Stimulated activated CD4-positive, alpha-beta T cell treated with anti-CD3 and anti-CD28 coated beads, Interleukin-1b, Interleukin-23, amount 100 ng/mL, for 48 hours (primary cell): ENCODE measurements at places on chromosomes 4 and X.
A peak's percentile ranks its signal among the peaks of the same experiment; 100 is the strongest.

DNA sequence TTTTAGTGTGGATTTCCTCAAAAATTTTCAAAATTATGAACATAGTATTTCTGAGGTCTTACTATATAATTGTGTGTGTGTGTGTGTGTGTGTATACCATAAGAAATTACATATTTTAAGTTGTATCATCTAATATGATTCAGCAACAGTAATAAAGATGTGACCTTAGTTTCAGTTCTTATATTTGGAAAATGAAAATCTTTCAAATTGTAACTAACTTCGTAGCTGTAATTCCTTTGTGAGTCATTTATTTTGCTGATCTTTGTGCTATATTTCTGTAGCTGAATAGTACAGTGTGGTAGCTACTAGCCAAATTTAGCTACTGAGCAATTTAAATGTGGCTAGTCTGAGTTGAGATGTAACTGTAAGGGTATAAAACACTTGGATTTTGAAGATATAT lies 116.4 kb downstream of the RAP1GDS1 start:
- DNase-seq: no peak

DNA sequence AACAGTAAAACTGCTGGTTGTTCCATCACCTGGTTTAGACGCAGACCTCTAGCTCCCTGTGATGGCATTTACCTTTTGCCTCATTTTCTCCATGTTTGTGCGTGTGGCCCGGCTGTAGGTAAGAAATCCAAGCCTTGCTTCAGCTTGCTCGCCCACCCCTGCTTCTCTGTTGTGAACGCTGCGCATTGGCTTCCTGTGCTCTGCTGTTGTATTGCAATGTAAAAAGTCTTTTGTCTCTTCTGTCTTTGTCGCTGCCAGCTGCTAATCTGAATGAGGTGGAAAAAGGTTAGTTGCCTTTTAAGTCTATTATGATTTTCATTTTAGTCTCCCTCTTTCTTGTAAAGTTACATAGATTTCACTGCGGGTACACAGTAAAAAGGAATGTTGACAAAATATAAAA lies 127.3 kb upstream of the PACRGL start:
- DNase-seq: no peak

GRCh38 chr4:114694770-114695169 lies 96.2 kb downstream of the UGT8 start:
- DNase-seq: no peak

GRCh38 chr4:181890911-181891310 lies 352.3 kb upstream of the TENM3 start:
- DNase-seq: no peak

DNA sequence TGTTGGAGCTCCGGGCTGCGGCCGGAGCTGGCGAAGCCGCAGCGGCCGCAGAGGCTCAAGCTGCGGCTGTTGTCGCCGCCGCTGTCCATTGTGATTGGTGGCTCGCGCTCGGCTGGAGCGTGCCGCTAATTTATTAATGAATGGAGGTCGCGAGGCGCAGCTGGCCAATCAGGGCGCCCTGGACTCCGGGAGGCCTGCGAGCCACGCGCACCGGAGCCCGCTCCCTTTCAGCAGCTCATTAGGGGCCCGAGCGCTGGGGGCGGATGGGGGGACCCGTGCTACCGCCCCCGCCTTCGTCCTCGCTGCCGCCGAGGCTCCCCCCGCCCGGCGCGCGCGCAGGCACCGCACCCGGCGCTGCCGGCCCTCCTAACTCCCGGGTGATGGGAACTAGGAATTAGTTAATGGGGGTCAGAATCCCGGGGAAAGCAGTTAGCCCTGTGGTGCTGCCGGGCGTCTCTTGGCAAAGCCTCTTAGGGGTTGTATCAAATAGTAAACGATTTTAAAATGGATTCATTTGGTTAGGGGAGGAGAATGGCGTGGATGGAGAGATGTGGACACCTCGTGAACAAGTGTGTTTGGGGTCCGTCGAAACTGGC lies 589 bp upstream of the NEUROG2 start:
- no peak for DNase-seq

- DNase-seq: peak; percentile 52
These were observed 108.8 kb downstream of the ZNF827 start for GRCh38 chr4:145829629-145830395.

GRCh38 chr4:83231620-83232076 lies 53.0 kb downstream of the COQ2 start:
- DNase-seq: peak; percentile 32

- DNase-seq: no peak
These were observed 194.6 kb upstream of the RBPJ start for GRCh38 chr4:26126143-26126718.

GRCh38 chr4:2305766-2306501 lies 44.0 kb upstream of the MXD4 start:
- no peak for DNase-seq

GRCh38 chr4:109996526-109996925 lies 83.8 kb downstream of the EGF start:
- no peak for DNase-seq

- no peak for DNase-seq
These were observed 39.8 kb upstream of the TCEAL2 start for GRCh38 chrX:102085706-102086105.

GRCh38 chrX:55026143-55026542 lies 4.6 kb downstream of the ALAS2 start:
- no peak for DNase-seq

GRCh38 chr4:152462047-152462446 lies 73.8 kb downstream of the FBXW7 start:
- no peak for DNase-seq

DNA sequence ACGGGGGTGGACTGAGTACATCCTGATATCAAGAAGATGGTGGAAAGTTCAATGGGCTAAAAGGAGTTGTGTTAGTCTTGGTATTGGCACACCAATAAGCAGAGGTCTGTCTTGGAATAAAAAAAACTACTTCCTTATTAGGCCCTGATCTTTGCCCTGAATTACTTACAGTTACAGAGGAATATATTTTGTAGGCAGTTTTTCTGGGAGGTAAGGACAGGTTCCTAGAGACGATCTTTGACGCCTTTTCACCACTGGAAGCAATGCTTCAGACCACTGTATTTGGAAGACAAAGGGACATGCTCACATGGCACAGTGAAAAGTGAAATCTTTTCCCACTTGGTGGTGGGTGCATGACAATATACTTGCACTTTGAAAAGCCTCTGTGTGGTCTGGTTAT lies 618 bp upstream of the XK start:
- no peak for DNase-seq

GRCh38 chr4:155094201-155094820 lies 114.1 kb upstream of the NPY2R start:
- DNase-seq: no peak

- DNase-seq: no peak
These were observed 91.7 kb downstream of the RFC1 start for GRCh38 chr4:39274503-39274902.

DNA sequence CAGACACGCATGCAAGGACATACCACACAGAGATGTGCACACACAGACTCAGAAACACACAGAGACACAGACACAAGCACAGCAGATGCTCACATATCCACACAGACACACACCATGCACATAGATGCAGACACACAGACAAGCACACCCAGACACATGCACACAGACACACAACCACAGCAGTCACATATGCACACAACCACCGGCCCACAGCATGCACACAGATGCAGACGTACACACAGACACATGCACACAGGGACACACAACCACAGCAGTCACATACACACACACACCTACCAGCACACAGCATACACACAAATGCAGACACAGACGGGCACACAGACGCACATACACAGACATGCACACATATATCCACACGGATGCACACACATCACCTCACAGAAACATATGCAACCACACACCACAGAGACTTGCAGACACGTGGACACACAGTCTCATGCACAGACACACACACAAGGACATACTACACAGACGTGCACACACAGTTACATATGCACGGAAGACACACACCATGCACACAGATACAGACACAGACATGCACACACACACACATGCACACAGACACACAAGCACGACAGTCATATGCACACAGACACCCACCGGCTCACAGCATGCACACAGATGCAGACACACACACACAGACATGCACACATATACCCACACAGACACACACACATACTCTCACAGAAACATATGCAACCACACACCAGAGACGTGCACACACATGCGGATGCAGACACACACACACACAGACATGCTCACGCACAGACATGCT lies 25.2 kb upstream of the SLC25A6 start:
- no peak for DNase-seq

DNA sequence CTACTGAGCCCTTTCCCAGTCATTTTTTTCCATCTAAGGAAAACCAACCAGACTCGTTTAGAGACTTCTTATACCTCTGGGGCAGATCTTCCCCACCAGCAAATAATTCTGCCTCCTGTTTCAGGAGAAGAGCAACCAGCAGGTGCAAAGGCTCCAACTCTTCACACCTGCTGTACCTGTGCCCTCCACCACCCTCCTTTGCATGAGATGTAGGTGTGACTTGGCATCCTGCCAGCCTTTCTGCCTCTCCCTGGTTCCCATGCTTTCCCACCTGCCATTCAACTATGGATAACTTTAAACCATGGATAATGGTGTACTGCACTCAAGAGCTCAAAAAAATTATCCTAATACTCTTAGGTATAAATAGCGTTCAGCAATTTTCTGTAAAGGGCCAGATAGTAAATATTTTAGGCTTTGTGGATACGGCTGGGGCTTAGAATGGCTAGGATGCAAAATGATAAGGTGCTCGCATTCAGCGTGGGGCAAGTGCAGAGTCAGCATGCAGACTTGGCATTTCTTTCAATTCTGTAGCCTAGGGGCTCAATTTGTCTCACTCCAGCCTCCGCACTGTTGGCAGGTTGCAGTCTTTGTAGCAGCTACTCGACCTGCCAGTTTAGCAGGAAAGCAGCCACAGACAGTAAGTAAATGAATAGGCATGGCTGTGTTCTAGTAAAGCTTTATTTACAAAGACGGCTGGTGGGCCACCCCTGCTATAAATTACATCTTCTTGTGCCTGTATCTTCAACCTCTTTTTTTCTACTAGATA lies 79.8 kb downstream of the HCCS start:
- no peak for DNase-seq

GRCh38 chrX:136130931-136131833 lies 16.2 kb upstream of the FHL1 start:
- DNase-seq: peak; percentile 14

DNA sequence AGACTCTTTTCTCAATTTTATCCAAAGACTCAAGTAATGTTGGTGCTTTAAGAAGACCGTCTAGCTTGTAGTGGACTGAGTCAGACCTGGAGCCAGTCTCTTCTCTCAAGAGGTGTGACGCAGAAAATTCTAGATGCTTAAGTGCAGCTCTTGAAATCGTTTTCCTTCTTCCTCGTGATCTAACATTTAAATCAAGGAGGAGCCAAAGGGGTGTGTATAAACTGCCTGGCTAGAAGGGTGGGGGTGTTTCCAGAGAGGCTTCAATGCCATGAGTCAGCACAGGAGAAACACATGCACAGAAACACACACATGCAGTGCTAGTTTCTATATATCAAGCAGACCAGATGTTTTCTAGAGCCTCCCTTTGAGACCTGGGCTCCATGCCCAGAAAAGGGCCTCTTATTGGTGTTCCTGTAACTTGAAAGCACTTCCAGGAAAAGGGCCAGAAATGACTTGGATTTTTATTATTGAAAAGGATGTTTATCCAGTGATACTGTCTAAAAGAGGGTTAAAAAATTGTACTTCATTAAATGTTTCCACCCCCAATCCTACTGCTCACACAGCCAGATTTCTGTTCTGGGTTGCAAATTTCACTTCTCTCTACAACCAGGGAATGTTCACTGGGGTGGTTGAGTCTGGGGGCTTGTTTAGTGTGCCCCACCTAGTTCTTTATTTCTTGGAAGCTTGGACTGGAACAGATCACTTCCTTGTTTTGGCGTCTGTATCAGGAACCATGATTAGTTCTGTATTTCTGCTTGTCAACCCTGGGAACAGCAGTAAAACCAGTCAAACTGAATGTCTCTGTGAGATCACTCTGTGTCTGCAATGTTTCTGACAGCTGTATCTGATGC lies at the start of gene CLIC2:
Gene CLIC2 (minus strand): TSS at position 129 of the 851 bp plus-strand sequence. CDS start 187 bp downstream, outside the sequence.
- DNase-seq: peak; percentile 1

DNA sequence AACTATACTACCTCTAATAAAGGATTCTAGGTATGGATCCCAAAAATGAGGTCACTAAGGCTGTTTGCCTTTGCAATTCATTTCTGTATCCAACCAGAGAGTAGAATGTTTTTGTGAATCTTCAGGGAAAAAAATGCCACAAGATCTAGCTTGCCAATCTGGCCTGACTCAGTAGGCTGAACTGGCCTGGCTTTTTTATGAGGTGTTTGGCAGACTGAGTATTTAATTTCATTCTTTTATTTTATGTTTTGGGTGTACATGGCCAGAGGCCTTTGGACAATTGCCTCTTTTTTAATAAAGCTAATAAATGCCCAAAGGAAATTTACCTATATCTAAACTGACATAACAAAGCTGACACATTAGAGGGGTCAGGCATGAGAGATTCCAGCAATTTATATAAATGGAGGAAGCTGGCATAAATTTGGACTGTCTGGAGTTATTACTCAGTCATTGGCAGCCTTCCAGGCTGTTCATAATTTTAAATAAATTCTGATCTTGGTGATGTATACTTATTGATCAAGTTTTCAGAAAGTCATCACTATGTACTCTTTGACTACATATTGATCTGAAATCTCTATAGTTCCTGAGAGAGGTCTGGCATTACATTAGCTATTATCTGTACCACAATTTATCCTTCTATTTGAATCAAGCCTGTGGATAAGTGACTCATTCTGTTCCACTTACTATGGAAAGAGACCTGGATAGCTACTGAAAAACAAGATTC lies 376.4 kb upstream of the NOCT start:
- no peak for DNase-seq

DNA sequence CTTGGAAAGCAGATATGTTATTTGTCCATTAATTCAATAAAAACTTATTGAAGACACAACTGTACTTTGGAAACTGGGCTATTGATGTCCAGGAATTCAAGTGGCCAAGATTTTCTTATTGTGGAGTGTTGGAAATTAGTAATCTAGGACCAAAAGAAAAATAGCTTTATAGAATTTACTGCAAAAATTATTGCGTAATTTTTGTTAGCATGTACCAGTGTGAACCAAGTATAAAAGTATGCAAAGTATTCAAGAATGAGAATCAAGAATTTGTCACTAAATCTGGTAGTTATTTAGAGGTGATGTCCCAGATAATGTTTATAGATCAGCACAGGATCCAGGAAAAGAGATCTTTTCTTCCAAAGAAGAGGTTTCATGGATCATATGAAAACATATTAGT lies 468.9 kb upstream of the CTSO start:
- no peak for DNase-seq

DNA sequence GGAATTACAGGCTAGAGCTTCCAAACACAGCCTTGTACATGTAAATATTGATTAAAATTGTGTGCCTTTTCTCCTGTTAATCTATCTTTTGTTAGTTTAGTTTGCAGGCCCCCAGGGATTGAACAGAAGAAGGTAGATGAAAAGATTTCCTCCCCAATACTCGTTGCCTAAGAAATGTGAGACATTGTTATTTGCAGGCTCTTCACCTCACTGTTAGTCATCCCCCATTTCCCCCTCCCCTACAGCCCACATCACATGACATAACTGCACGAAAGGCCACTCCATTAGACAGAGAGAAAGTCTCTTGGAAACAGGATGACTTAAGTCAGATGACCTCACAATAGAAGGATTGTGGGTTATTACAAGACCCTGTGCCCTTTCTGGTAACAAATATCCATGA lies 13.3 kb upstream of the MID1 start:
- DNase-seq: no peak
